Activated CD4-positive, alpha-beta T cell treated with anti-CD3 and anti-CD28 coated beads for 36 hours (primary cell): ENCODE measurements at places on chromosomes 4 and X. TPM values are rescaled to one million over a fixed set of nuclear protein-coding genes. Genes with fewer than 3 reads are reported as not detected.

CYP4V2 gene
- 4.1 TPM for total RNA-seq

DNA sequence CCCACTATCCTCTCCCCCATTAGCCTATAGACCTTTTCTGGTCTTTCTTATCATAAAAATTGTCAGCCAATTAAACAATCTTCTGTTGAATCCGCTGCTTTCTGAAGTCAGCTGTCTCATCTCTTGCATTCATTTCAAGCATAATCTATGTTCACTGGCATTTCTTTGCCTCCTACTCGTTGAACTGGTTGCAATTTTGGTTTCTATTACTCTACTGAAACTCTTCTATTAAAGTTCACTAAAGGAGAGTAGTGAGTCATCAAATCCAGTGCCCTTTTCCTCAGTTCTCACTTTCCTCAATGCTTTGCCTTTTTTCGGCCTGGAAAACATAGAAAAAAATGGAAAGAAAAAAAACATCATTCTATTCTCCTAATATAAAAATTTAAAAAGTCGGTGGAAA is 23.9 kb upstream of the CXCL13 start:
- H3K4me3 ChIP-seq: peak overlapping the region; percentile 40
- H3K4me1 ChIP-seq: peaks cover 54% of the 10 kb centered on the region
- peak overlapping the region; percentile 98 for H3K27ac ChIP-seq
- H3K36me3 ChIP-seq: peaks cover 4% of the 10 kb centered on the region
- no peak for DNase-seq

FHDC1 gene
- total RNA-seq: 0.09 TPM

SLC10A6 gene
- total RNA-seq: not detected

MAP7D3 gene
- 16.8 TPM for total RNA-seq

TRIM75 gene
- not detected for total RNA-seq

DNA sequence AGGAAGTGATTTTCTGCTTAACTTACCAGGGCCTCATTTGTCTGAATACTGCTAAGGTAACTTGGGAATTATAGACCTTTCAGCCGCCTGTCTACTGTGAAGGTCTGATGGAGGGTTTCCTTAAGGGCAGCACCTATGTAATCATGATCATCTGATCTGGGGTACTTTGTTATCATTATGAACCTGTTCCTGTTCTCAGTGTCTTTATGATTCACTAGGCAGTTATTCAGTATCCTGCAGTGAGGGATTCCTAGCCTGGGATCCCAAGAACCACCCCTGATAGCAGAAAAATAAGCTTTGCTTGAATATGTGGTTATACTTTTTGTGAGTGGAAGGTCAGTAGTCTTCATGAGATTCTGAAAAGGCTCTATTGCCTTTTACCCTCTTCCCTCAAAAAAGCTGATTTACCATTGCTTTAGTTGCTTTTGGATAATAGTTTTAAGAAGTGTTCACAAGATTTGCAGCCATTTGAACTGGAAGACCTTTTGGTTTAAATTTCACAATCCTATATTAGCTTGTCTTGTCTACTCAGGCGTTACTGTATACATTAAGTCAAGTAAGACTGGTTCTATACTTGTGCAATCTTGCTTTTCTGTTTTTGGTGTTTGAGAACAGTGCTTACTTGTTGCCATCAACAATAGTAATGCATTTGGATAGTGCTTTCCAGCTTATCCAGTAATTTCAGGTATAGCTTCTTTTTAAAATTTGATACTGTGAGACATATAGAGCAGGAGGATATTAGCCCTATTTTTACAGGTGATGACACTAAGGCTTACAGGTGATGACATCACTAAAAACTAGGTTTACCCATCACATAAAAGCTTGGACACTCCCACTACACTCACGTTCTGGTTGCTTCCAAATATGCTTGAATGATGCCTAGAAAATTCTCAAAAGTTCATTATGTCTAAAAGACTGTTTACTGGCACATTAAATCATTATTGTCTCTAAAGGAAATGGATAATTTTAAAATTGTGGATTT is 60.0 kb downstream of the FHIP1A start:
- H3K36me3 ChIP-seq: no peaks in the 10 kb centered on the region
- no peak overlapping the region for H3K4me3 ChIP-seq
- no peak for DNase-seq
- no peak overlapping the region for H3K27ac ChIP-seq

NHS gene
- 6.7 TPM for total RNA-seq

CRMP1 gene
- not detected for total RNA-seq

DNA sequence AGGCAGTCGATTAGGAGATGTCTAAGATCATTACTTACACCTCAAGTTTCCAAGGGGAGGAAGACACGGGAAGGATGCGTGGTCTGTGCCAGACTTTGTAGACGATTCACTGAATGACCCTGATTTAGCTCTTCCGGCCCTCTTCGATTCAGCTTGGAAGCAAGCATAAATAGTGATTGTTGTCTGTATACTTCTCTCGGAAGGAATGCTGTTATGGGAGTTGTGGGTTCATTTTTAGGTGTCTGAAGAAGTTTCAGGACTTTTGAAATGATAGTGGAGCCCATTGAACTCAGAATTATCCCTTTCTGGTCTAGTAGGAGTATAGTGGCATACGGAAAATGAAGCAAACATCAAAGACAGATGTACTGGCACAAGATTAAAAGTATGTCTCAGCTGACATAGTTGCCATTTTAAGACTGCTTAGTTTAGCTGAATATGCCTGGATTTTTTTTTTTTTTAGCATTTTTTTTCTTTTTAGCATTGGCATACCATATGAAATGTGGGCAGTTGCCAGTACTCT is 1.0 kb upstream of the ANKRD17 start:
- DNase-seq: no peak
- H3K36me3 ChIP-seq: peaks cover 19% of the 10 kb centered on the region
- H3K4me1 ChIP-seq: peaks cover 37% of the 10 kb centered on the region
- peak overlapping the region; percentile 97 for H3K27ac ChIP-seq
- H3K27me3 ChIP-seq: no peaks in the 10 kb centered on the region
- peak overlapping the region; percentile 99 for H3K4me3 ChIP-seq

KLKB1 gene
- not detected for total RNA-seq
